Central memory CD4-positive, alpha-beta T cell (primary cell): ENCODE measurements at places on chromosomes 16 and 17.

- no peak for DNase-seq
Measured at GRCh38 chr16:72978212-72978611, 69.7 kb downstream of the ZFHX3 start.

DNA sequence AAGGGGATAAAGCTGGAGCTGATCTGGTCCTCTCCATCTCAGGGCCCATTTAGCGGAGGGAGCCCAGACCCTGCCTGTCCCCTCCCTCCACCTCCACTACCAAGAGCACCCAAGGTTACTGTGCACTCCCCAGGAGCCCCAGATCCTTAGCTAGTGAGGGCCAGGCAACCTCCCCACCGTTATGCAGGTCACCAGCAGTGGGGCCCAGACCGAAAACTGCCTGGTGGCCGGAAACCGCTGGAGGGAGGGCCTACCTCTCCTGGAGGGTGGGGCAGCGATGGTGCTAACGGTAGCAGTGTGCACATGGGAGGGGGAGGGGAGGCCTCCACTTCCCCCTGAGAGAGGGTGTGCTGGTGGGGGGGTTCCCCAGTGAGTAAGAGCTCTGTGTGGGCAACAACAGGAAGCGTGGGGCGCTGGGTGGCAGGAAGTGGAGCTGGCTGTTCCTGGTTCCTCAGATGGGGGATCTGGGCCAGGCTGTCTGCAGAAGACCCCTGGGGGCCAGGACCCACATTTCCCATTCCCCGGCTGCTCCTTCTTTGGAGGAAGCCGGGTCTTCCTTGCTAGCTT is 4.4 kb downstream of the FMNL1 start:
- peak; percentile 96 for DNase-seq

DNA sequence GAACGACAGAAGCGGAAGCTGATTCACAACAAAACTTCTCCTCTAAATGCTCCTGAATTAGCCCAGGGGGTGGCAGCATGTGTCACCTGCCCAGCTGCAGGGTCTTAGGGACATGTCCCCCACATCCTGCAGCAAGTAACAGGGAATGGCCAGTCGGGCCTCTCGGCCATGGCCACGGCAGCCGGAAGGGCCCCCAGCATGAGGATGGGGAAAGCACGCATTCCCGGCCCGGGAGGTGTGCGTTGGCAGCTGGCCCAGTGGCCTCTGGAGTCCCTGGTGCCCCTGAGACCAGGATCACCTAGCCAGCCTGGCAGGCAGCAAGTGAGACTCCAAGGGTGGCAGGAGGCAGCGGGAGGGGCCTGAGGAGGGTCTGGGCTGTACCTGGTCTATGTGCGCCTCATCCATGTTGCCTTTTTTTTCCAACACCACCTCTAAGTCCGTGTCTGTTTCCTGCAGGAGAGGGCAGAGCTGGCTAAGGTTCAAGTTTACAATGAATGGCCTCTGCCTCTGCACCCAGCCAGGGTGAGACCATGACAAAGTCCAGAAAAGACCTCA is 7.0 kb downstream of the KNOP1 start:
- DNase-seq: no peak

GRCh38 chr16:556474-557173 is 3.6 kb upstream of the PRR35 start:
- DNase-seq: no peak

- no peak for DNase-seq
Measured at GRCh38 chr17:16329519-16330271, 23.6 kb downstream of the CENPV start.

- no peak for DNase-seq
Measured at GRCh38 chr16:19113577-19114358, at the start of gene ITPRIPL2. Gene ITPRIPL2, plus strand, starts transcription at chr16:19113964. Its CDS starts 498 bp downstream, at chr16:19114462.

DNA sequence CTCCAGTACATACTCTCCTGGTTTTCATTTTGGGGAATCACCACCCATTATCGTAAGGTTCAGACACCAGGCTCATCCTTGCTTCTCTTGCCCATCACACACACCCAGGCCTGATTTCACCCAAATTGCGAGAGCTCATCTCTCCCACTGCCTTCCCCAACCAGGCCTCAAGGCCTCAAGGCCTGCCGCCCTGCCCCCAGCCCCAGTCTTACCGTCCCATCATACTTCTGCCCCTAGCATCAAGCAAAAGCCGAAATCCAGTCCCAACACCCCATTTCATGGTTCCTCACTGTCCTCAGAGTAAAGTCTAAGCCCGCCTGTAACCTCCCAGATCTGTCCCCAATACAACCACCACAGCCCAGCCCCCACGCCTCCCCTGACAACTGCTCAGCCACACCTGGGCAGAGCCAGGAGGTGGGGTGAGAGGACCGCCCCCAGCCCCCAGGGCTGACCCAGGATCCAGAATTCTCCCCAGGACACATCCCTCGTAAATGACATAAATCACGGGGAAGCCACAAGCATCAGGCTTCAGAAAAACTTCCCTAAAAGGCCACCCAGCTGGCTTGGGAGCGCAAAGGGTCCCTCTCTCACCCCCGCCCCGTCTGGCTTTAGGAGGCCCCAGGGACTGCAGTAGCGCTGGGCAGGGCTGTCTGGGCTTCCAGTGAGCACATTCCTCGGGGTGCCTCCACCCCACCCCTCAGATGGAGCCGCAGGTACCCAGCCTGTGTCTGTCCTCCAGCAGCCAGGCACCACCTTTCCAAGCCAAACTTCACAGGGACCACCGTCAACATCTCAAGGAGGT is 9.6 kb upstream of the P2RX1 start:
- DNase-seq: no peak
